ENCODE measurements at places on chromosomes 1 and 21. TPM values are rescaled to one million over a fixed set of nuclear protein-coding genes. Genes with fewer than 3 reads are reported as not detected.

Gene FCAMR
- 9.6 TPM for polyA plus RNA-seq

Gene TLCD4
- 7.4 TPM for polyA plus RNA-seq

Gene RHD
- 3.8 TPM for polyA plus RNA-seq

Gene FAM72B
- 4.5 TPM for polyA plus RNA-seq

Gene LCE6A
- not detected for polyA plus RNA-seq

Gene KRTAP12-2
- polyA plus RNA-seq, result not detected

DNA sequence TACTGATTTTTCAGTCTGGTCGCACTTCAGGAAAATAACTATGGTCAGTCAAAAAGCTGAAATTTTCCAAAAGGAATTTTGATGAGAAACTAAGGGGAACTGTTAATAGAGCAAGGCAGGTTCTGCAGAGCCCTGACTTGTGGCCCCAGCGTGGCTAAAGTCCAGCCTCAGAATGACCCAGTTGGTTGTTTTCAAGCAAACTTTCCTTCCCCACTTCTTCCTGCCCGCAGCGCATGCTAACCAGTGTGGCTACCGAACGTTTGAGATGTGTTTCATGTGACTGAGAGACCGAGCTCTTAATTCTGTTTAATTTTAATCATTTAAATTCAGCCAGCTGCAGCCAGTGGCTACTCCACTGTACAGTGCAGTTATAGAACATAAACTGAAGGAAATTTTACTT lies 6.2 kb upstream of the IL10RB start:
- DNase-seq, result no peak

GRCh38 chr1:111989531-111990025 lies at the start of gene KCND3:
TSS of gene KCND3 (minus strand) at chr1:111989668.
- no peak for DNase-seq

- DNase-seq, result no peak
Measured at GRCh38 chr1:234570329-234571120, 39.5 kb downstream of the IRF2BP2 start.

DNA sequence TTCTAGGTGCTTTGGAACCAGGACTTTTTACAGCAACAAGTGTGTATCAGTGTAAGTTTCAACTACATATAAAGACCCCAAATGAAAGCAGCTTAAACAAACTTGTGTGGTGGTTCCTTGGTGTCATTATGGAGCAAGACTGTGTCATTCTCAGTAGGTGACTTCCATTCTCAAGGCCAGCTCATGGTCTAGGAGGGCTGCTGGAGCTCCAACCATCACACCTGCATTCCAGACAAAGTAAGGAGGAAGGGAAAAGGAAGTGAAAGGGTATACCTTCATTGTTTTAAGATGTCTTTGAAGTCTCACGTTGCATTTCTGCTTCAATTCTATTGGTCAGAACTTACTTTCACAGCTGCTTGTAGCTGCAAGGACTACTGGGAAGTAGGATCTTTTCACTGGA lies 188.6 kb downstream of the C1orf94 start:
- no peak for DNase-seq

DNA sequence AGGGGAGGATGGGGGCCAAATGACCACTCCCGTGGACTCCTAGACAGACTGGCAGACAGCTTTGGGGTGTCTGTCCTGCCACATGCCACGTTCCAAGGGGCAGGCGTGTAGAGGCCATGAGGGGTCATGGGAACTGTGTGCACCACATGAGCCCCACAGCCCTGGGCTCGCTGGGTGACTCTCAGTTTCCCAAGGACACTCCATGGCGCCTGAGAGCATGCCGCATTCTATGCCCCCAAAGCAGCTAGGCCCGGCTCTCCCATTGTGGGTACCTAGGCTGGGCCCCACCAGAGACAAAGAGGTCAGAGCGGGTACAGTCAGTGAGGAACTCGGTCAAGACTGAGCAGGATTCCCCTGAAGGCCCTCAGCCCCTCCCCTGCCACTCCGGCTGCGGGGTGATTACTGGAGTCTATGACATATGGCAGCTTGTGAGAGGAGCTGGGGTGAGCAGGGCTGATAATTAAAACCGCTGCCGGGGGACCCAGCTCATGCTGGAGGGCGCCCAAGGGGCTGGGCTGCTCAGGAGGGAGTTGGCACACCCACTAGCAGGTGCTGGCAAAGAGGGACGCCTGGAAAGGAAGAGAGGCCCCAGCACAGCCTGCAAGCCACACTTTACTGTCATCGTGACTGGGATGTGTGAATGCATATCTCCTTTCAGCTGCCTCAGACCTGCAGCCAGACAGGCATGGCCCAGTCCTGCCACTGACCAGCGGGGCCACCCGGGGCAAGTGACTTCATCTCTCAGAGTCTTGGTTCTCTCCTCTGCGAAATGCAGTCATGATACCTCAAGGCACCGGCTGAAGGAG lies 8.4 kb downstream of the LRP8 start:
- DNase-seq, result no peak

- no peak for DNase-seq
Measured at GRCh38 chr1:113391649-113392271, 1.4 kb downstream of the MAGI3 start.

Measured in left renal pelvis (tissue), 4 donors.